Naive thymus-derived CD8-positive, alpha-beta T cell (primary cell): ENCODE measurements at places on chromosomes 3 and 15.

- DNase-seq = no peak
Observed at GRCh38 chr15:33068511-33068990, 126.0 kb downstream of the FMN1 start.

GRCh38 chr3:54988838-54989630, 61.2 kb upstream of the LRTM1 start:
- DNase-seq = no peak

- no peak for DNase-seq
Observed at GRCh38 chr15:49163678-49164077, 6.4 kb upstream of the GALK2 start.

DNA sequence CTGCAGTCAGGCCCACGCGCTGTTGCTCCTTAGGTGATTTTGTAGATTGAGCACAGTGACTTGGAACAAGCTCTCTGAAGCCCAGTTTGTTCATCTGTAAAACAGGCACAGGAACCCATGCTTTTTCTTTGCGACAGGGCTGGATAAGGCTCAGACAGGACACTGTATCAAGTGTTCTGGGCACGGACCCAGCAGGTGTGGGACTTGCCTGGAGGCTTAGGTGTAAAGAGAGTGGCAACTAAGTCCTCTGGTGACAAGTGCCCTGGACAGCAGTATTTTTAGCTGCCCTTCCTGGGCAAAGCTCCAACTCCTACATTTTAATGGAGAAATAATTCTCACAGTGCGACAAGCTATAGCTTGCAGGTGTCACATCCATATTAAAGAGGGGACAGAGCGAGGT, 32.2 kb downstream of the CD276 start:
- no peak for DNase-seq

- DNase-seq = no peak
Observed at GRCh38 chr3:65052101-65052500, 364.3 kb upstream of the ADAMTS9 start.

GRCh38 chr3:194396859-194397756, 2.0 kb downstream of the GP5 start:
- peak; percentile 64 for DNase-seq

DNA sequence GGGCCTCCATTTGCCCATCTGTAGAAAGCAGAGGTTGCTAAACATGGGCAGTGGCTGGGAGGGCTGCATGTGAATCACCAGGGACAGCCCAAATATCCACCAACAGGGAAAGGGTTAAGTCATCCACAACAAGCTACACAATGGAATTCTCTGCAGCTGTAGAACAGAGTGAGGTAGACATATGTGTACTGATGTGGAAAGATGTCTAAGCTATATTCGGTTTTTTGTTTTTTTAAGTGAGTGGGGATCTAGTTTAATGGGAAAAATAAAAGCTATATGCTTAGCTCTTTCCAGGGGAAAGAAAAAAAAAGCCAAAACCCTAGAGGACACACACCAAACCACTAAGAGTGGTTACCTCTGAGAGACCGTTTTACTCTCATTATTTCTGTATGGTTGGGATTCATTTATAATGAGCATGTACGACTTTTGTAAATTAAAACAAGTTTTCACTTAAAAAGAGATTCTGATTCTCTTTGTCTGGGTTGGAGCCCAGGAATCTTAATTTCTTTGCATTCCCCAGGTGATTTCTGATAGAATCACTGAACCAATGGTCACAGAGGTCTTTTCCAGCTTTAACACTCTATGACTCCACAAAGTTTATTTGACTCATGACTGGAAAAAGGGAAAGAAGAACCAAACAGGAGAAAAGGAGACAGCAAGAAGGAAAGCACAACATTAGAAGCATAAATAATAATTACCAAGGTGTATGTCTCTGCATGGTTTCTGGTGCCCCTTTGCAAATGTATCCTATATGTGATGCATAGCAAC, 19.1 kb downstream of the CRABP1 start:
- DNase-seq = no peak

DNA sequence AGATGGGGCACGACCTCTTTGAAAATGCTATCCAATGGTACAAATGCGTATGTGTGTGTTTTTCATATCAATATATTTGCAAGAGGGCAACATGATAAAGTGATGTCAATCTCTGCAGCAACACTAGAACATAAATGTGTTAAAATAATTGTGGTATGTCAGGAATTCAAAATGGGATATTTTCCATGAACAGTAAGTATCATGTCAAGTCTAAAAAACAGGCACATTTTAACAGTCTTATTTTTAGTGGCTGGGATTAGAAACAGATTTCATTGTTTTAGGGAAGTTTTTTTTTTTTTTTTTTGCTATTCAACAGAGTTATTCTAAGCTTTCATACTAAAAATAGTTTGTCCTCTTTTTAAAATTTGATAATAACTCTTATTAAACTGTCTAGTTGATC, 209.8 kb downstream of the GAP43 start:
- DNase-seq = no peak
